ENCODE measurements at places on chromosomes 7 and 10.

DNA sequence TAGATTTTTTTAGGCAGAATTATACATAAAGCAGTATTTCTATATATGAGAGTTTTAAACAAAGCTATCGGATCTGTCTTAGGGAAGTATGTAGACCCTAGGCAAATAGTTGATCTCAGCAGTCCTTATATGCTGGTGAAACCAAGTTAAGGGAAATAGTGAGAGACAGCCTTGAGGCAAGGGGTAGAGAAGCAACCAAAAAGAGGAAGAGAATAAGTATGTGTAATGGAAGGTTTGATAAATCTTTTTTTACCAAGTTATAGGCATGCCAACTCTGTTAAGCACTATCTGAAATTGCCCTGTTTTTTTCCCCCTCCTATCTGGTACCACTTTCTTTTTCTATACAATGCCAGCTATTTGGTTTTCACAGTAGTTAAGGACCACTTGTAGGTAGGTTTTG, 19.9 kb downstream of the SPAG6 start:
- DNase-seq = no peak

DNA sequence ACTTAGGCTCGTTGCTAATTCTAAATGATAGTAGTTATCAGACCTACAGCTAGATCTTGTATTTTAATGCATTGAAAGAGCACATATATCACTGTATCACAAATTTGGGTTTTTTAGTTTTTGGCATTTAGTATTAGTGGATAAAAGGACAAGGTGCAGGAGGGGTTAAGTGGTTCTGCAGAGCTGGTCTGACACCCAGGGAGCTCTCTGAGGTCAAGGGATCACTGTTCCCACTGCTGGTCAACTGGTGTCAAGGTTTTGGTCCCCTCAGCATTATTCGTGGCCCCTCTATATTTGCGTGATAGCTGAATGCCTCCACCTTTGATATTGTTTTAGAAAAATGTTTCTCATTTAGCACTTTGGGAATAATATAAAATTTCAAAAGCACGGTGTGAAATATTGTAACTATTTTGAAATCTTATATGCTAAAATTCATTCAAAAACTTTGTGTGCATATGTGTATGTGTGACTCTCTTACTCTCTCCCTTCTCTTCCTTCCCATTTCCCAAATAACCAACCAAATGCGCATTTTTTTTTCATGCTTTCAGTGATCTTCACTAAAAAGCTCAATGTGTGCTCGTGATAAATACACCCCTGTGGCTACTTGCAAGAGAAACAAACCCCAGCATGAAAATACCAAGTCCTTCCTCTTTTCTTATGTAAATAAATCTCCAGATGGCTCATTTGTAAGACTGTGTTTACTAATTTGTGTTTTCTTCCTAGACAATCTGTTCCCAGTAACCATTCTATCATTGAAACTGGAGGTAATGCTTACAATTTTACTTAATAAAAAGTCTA, 309.2 kb downstream of the FGFR2 start:
- no peak for DNase-seq

- DNase-seq = peak; percentile 48
These were observed 359.1 kb downstream of the CRPPA start for GRCh38 chr7:16062269-16062668.

DNA sequence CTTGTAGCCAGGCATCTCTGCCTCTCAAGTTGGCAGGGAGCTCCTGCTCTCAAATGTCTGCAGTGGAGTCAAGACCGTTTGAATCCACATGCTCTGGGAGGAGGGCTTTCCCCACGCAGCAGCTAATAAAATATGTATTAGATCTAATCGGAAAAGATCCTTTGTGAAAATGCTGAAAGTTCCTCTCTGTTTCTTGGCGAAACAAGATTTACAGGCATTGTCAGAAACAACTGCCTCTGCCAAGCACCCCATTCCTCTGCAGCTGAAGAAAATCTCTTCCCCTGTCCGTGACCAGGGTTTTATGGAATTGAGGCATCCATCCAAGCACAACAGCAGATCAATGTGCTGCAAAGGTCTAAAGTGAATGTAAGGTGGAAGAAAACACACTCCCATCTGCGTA, 165.8 kb downstream of the TCERG1L start:
- no peak for DNase-seq

DNA sequence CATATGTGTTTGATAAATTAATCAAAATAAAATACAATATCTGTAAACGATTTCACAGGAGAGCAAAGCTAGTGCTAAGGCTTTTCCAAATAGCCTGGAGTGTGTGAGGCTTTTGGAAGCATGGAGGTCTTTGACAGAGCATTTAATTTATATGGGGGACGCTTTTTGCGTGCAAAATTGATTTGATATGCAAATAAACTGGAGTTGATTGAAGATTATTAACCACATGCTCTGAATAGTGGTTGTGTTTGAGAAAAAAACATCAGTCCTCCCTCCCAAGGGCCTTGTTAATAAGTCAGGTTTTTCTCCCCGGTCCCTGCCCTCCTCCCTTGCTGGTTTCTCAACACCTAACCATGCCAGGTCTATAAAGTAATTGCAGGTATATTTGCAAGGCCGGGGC, 85.1 kb upstream of the FGFR2 start:
- DNase-seq = no peak

- no peak for DNase-seq
These were observed 108.1 kb downstream of the GPR26 start for GRCh38 chr10:123774132-123774742.

DNA sequence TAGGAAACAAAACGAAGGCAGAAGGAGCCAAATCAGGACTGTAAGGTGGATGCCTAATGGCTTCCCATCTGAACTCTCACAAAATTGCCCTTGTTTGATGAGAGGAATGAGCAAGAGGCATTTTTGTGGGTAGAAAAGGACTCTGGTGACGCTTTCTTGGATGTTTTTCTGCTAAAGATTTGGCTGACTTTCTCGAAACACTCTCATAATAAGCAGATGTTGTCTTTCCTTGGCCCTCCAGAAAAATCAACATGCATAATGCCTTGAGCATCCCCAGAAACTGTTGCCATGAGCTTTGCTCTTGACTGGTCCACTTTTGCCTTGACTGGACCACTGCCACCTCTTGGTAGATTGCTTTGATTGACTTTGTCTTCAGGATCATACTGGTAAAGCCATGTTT, 13.5 kb downstream of the PTPN12 start:
- DNase-seq = no peak

GRCh38 chr10:89668386-89669071, 23.5 kb upstream of the PANK1 start:
- DNase-seq = no peak

- DNase-seq = no peak
These were observed 90.3 kb downstream of the SRPK2 start for GRCh38 chr7:105298439-105298894.

- DNase-seq = no peak
These were observed 12.2 kb upstream of the HNRNPF start for GRCh38 chr10:43421201-43421507.

- DNase-seq = no peak
These were observed 29.1 kb downstream of the CHCHD3 start for GRCh38 chr7:133052826-133053225.

- DNase-seq = no peak
These were observed 19.4 kb downstream of the ITGB1 start for GRCh38 chr10:32938554-32939061.

DNA sequence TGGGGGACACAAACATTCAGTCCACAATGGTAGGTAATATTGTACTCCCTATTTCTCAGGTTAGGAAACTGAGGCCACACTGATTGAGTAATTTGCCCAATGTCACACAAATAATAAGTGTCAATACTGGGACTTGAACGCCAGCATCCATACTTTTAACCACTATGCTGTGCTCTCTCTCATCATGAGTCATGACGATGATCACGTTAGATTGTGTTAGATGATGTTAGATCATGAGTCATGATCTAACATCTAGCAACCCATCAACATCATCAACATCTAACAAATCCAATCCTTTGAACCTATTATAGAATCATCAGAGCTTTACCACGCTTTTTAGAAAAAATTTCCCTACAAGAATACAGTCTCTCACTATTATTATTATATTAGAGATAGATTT, 28.1 kb upstream of the HERPUD2 start:
- DNase-seq = peak; percentile 58

GRCh38 chr7:97819161-97819560, 53.0 kb downstream of the ASNS start:
- no peak for DNase-seq

GRCh38 chr7:22667562-22668239, 59.3 kb upstream of the IL6 start:
- peak; percentile 85 for DNase-seq

GRCh38 chr10:35353395-35353794, 17.1 kb downstream of the CCNY start:
- DNase-seq = no peak

GRCh38 chr10:4131407-4132215, 346.6 kb upstream of the KLF6 start:
- no peak for DNase-seq

- no peak for DNase-seq
These were observed 100.2 kb downstream of the FAM107B start for GRCh38 chr10:14674376-14675050.
